Endothelial cell of umbilical vein (primary cell): ENCODE measurements at places on chromosomes 1 and 21. TPM values are rescaled to one million over a fixed set of nuclear protein-coding genes. Genes with fewer than 3 reads are reported as not detected.

- no peak overlapping the region for H3K27ac ChIP-seq
- peaks cover 5% of the 10 kb centered on the region for H3K27me3 ChIP-seq
- DNase-seq, result no peak
- H3K4me1 ChIP-seq, result peaks cover 8% of the 10 kb centered on the region
- H3K4me3 ChIP-seq, result no peak overlapping the region
Observed at GRCh38 chr21:42189431-42189830, 29.5 kb upstream of the ABCG1 start.

ZNF678 gene
- total RNA-seq, result 7.5 and 7.7 TPM in 2 replicates

DNA sequence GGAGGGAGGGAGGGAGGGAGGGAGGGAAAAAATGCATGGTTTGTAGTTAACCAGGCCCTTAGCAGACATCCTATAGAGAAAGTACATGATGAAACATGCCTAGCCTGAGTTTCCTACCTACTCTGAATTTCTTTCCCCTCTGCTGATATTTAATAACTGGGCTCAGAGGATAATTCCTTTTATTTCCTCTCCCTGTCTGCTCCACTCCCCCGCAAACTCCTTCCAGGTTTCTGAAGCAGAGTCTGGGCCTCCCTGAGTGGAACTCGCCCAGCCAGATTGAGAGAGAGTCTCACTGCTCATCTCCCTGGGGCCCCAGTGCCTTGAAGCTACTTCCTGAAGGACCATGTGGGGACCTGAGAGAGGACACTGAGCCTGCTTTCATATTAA is 111.9 kb upstream of the SLC44A3 start:
- DNase-seq, result no peak
- no peak overlapping the region for H3K4me3 ChIP-seq
- H3K27me3 ChIP-seq, result no peaks in the 10 kb centered on the region
- no peak overlapping the region for H3K27ac ChIP-seq
- H3K4me1 ChIP-seq, result no peaks in the 10 kb centered on the region

KHDRBS1 gene
- total RNA-seq, result 185 and 194 TPM in 2 replicates

DNA sequence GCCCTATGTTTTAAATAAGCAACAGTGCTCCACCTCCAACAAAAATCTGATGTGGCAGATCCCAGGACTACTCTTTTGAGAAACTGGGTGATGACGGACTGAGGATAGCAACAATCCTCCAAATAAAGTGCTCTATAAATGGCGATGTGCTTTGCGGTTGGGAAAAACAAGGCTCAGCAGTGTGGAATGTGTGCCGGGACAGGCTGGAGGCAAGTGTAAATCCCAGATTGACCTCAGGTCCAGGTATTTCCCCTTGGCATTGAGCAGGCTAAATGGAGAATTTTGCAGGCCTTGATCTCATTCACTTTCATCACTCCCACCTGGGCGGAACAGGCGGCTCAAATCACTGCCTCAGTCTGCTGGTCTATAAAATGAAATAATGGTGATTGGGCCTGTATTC is 35.1 kb downstream of the LRRC42 start:
- H3K27ac ChIP-seq, result no peak overlapping the region
- H3K27me3 ChIP-seq, result no peaks in the 10 kb centered on the region
- H3K4me3 ChIP-seq, result no peak overlapping the region
- peaks cover 5% of the 10 kb centered on the region for H3K4me1 ChIP-seq
- no peak for DNase-seq
- no peaks in the 10 kb centered on the region for H3K36me3 ChIP-seq

LAMB3 gene
- 0.72 and 3.1 TPM in 2 replicates for total RNA-seq

DNA sequence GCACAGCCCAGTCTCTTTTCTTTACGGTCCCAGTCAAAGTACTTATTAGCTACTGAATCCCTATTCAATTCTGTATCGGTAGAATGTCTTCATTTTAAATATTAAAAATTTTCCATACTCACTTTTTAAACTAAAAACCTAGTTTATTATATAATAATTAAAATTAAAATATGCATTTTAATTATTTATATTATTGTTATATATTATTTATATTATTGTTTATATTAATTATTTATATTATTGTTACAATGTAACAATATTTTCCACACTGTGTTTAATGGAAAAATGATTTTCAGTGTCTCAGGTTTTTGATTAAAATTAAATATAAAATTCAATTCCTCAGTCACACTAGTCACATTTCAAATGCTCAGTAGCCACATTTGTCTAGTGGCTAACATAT is 18.2 kb upstream of the PPP2R5A start:
- no peaks in the 10 kb centered on the region for H3K36me3 ChIP-seq
- no peak overlapping the region for H3K4me3 ChIP-seq
- H3K27me3 ChIP-seq, result peaks cover 23% of the 10 kb centered on the region
- DNase-seq, result no peak
- no peaks in the 10 kb centered on the region for H3K4me1 ChIP-seq
